ENCODE measurements at places on chromosomes 7 and 10. TPM values are rescaled to one million over a fixed set of nuclear protein-coding genes. Genes with fewer than 3 reads are reported as not detected.

DNA sequence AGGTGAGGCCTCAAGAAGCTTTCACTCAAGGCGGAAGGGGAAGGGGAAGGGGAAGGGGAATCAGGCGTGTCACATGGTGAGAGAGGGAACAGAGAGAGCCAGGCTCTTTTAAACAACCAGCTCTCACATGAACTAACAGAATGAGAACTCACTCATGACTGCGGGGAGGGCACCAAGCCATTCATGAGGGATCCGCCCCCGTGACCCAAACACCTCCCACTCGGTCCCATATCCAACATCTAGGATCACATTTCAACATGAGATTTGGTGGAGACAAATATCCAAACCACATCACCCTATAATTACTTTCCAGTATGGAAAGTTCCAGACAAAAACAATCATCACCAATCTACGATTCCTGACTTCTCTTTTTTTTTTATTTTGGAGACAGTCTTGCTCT lies 22.9 kb downstream of the HIP1 start:
- ATAC-seq: no peak

- ATAC-seq: no peak
Observed at GRCh38 chr10:62374862-62375710, 917 bp downstream of the ZNF365 start.

- ATAC-seq: no peak
Observed at GRCh38 chr7:137967143-137968018, 34.5 kb downstream of the CREB3L2 start.

Gene AOC1
- total RNA-seq: not detected

DNA sequence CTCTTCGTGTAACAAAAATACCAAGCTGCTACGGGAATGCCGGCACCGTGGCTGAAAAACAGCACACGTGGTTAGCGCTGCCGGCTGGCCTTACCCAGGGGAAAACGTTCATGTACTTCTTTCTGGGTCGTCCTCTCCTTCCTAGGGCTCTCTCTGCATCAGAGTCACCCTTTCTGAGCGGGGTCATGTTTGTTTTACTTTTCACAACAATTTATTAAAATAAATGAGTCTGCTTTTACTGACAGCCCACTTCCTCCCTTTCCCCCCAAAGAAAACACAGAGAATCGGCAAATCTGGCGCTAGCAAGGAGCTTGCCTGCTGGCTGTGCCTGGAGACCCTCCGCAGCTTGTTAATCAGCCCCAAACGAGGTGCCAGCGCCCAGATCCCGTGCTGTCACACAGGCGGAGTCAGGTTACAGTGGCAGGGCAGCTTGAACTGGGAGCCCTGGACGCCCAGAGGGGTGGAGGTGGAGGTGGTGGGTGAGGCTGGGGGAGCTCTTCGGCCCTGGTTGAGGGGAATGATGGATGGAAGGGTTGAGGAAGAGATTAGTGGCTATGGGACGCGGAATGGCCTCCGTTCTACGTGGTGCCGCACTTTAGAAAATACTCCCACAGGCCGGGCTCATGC lies 162.2 kb upstream of the TNS3 start:
- no peak for ATAC-seq

DNA sequence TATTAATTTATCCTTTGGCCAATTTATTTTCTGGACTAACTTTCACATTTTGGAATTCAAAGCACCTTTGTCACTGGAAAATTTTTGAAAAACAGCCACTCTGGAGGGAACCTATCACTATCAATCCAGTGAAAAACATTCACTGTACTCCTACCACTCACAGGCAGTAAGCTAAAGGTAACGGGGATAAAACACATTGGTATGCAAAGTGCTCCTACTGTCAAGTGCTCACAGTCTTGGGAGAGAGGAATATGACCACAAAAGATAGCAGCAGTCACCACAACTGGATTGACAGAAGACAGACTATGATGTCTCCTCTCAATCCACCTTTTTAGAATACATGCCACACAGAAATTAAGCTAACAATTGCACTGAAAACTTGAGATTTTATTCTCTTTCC lies 13.3 kb downstream of the GSAP start:
- no peak for ATAC-seq

- ATAC-seq: no peak
Observed at GRCh38 chr10:129712000-129712399, 245.0 kb downstream of the MGMT start.

DNA sequence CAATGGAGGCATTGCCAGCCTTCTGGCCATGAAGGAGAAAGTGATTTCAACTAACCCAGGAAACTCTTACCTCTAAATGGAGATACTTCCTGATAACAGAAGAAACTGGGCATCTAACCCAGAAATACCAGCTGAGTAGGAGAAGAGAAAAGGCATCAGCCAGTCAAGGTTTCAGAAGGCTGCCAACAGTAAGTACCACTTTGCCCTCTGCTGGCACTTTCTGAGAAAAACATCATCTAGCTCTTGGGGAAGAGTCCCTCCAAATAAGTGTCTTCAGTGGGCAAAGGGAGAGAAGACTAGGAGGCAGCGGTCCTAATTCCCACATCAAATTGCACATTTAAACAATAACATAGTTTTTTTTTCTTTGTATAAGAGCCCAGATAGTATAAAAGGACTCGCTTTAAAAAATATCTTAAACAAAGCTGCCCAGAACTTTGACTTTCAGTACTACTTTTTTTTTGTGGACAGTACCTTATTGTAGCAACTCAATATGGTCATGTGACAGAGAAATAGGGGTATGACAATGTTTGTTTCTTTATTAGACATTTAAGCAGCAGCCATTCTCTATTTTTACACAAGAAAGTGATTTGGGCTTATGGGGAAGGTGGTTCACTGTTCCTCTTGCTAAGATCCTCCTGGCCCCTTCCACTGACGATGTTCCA lies 157.3 kb downstream of the CTTNBP2 start:
- ATAC-seq: no peak

DNA sequence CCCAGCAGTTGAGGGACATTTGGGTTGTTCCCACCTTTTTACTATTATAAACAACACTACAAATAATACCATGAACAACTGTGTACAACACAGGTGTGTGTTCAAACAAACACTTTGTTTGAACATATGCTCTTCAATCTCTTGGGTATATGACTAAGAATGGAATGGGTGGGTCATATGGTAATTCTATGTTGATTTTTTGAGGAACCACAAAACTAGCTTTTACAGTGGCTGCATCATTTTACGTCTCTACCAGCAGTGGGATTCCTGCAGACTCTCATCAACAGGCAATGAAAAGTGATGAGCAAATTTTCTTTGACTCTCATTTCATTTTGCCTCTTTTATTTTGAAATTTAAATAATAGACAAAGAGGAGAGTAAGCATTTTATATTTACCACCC lies 116.9 kb upstream of the KLF14 start:
- ATAC-seq: no peak

GRCh38 chr7:126856691-126857291 lies 395.9 kb downstream of the GRM8 start:
- no peak for ATAC-seq

- no peak for ATAC-seq
Observed at GRCh38 chr7:26698194-26698593, 166.2 kb downstream of the SKAP2 start.

Gene MSMB
- not detected for total RNA-seq

DNA sequence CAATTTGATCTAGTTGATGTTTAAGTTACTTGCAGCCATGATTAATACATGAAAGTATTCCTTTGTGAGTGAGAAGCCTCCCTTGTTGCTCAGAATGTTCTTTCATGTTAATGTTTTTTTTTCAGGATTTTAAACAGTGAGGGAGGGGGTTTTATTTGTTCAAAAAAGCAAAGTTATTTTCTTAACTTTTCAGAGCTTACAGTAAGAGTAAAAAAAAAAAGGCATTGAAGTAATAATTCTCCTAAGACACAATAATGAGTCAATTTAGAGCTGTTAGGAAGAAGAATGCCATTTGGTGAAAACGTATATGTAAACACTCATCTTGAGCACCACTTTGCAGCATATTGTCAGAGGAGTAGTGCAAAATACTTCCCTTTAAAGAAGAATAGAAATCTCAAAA lies 105.8 kb downstream of the SEMA3A start:
- no peak for ATAC-seq

DNA sequence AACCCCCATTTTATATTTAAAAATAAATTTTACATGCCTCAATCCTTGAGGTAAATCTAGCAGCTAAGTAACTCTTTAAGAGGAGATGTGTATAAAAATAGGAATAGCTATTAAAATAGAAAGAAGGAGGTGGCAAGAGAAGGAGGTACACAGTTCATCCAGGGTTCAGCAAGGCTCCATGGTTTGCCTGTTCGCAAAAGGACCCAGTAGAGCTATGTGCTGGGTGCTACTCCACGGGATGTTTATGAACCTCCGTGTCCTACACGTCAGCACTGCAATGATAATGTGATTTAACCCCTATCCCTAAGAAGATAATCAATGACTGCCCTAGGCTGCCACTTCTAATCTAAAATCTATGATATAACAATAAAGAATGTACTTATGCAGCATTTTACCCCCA lies 926 bp upstream of the DENND11 start:
- no peak for ATAC-seq

- no peak for ATAC-seq
Observed at GRCh38 chr7:22238354-22239311, 118.3 kb downstream of the RAPGEF5 start.

- ATAC-seq: no peak
Observed at GRCh38 chr7:55349121-55349520, 16.0 kb upstream of the LANCL2 start.

- ATAC-seq: no peak
Observed at GRCh38 chr7:84399661-84400060, 205.1 kb upstream of the SEMA3A start.
